ENCODE measurements at places on chromosomes 1 and 21.

GRCh38 chr21:29080454-29080941 lies 7.0 kb upstream of the CCT8 start:
- DNase-seq: no peak

DNA sequence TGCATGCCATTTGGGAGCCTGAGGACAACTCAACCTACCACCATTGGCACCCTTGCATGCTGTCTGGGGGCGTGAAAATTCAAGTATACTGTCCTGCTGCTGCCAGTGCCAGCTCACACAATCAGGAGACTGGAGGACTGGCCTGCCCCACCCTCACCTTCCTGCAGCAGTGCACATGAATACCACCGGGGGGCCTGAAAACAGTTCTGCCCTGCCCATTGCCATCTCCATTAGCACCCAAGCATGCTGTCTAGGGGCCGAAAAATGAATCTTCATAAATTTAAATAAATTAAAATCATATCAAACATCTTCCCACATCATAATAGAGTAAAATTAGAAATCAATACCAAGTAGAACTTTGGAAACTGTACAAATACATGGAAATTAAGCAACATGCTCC lies 322.1 kb upstream of the TMPRSS15 start:
- peak; percentile 20 for DNase-seq

DNA sequence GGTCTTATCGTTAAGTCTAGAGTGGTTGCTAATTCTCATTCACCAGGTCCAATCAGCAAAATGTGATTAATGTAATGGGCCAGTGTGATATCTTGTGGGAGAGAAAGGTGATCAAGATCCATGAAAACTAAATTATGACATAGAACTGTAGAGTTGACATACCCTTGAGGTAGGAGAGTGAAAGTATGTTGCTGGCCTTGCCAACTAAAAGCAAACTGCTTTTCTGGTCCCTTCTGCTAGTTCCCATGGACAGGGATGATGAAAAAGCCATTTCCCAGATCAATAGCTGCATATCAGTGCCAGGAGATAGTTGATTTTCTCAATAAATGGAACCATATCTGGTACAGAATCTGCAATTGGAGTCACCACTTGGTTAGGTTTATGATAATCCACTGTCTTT lies 65.8 kb downstream of the FH start:
- DNase-seq: no peak

- DNase-seq: no peak
These were observed 85.3 kb upstream of the ARHGAP29 start for GRCh38 chr1:94322696-94323095.

- DNase-seq: no peak
These were observed 40.1 kb downstream of the CAMK2N1 start for GRCh38 chr1:20445956-20446355.

DNA sequence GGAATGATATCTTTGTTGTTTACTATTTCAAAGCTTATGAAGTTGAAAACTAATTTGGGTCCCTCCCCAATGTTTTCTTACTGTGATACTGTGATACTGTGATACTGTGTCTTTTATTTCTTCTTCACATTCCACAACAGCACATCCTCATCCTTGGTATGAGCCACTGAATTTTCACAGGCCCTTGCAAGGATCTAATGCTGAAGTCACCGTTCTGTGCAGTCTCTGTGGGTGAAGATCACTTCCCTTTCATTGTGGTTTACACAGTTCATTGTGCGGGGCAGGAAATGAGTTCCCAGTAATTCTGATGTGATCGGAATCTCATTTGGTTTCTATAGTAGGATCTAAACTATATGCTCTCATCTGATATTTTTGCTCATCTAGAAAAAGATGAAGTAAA lies 32.1 kb upstream of the PAXBP1 start:
- DNase-seq: no peak

- DNase-seq: peak; percentile 80
These were observed 22.0 kb downstream of the FOXO6 start for GRCh38 chr1:41383094-41383852.

GRCh38 chr1:203769505-203770343 lies 4.7 kb downstream of the LAX1 start:
- DNase-seq: peak; percentile 95

DNA sequence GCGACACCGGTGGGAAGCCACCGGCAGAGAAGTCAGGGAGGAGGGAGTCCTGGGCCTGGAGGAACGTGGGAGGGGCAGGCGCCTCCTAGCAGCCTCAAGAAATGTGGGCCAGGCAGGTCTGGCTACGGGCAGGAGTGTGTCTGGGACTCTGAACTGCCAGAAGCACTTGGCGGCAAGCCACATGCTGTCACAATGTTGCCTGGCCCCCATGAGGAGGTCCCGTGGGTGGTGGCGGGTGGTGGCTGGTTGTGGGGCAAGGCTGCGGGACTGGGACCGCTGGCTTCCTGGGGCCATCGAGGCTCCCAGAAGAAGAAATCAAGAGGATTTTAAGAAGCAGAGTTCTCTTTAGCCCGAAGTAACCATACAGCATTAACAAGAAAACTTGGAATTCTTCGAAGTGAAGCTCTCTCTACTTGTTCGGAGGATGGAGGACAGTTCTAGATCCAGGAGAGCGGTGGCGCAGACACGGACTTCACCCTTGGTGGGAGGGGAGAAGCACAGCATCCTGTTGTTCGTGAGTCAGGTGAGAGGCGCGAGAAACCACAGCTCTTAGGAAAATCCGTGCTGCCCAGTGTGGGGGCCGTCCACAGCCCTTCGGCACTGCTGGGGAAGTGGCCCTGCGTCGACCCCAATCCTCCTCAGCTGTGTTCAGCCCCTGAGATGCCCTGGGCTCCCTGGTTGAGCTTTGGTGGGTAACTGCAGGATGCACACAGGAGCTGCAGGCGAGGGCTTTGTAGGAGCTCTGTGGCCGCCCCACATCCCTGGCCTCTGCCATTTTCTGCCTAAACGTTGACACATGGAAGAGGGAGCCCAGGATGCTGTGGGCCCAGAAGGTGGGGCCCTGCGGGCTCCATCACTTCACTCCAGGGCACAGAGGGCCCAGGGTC lies 12.4 kb downstream of the SKI start:
- peak; percentile 47 for DNase-seq

- DNase-seq: no peak
These were observed 55.2 kb downstream of the PUM1 start for GRCh38 chr1:31010086-31010989.

DNA sequence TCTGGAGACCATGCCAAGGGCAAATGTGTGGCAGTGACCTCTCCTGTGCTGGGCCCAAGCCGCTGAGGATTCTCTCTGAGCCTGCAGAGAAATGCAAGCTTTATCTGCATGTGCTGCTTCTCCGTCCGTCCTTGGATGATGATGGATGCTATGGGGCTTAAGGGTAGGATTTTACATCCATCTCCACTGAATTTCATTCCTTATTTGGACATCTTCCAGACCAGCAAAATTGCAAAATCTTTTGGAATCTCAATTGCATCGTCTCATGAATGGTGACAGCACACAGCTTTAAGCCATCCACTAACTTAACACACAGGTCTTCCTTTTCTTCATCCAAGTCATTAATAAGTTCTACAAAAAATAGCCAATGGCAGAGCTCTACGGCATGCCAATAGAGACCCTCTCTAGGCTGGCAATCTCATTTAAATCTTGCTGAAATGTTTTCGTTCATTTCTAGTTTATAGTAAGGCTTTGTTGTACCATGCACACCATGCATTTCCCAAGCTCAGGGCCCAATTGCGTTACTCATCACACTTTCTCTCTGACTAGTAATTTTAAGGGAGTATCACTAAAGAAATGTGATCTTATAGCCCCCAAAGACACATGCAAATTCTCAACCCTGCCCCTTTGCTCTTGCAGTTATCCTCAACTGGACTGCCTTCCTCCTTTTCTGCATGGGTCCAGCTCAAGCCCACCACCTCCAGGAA lies 11.1 kb downstream of the BATF3 start:
- DNase-seq: no peak
